ENCODE measurements at places on chromosomes 2 and 18.

- no peak for DNase-seq
Measured at GRCh38 chr18:37684590-37684989, 119.0 kb upstream of the CELF4 start.

- no peak for DNase-seq
Measured at GRCh38 chr2:209322905-209323512, 100.8 kb upstream of the MAP2 start.

DNA sequence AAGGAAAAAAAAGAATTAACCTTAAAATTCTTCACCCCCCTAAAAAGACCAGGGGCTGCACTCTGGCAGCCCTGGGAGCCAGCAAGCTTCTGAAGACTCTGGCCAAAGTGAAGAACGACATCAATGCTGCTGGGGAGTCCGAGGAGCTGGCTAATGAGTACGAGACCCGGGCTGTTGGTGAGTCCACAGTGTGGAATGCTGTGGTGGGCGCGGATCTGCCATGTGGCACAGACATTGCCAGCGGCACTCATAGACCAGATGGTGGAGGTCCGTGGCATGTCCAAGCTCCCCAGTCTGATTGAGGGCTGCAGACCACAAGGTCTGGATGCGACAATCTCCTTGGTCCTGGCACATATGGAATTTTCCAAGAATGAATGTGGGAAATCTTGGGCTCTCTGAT, 47.4 kb downstream of the TRPM8 start:
- no peak for DNase-seq

DNA sequence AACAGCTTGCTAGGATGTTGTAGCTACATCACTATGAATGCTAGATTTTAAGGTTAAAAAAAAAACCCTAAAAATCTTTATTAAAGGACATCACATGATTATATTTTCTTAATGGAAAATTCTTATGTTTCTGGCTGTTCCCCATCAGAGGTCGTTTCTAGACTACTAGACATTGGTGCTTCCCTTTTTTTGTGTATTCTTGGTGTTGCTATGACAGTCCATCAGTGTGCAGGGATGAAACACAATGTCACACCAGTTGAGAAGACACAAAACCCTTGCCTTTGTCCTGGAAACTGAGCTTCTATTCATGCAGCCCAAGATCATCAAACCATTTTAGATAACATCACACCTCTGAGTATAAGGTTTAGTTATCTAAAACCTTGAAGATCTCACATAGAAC, 19.9 kb upstream of the TMEM131 start:
- DNase-seq, result no peak

GRCh38 chr2:227720680-227721079, 2.9 kb upstream of the SLC19A3 start:
- no peak for DNase-seq

GRCh38 chr2:241956521-241957110, 87.1 kb downstream of the RTP5 start:
- no peak for DNase-seq

Data from NCI-H1930 (cell line).